ENCODE measurements at places on chromosomes 2 and 18.
A peak's percentile ranks its signal among the peaks of the same experiment; 100 is the strongest.

- DNase-seq, result no peak
- no peaks in the 10 kb centered on the region for H3K27me3 ChIP-seq
- no peak overlapping the region for H3K27ac ChIP-seq
- no peak overlapping the region for H3K4me3 ChIP-seq
- peaks cover 4% of the 10 kb centered on the region for H3K36me3 ChIP-seq
- H3K4me1 ChIP-seq, result no peaks in the 10 kb centered on the region
Observed at GRCh38 chr2:169746240-169746639, 12.6 kb downstream of the KLHL23 start.

DNA sequence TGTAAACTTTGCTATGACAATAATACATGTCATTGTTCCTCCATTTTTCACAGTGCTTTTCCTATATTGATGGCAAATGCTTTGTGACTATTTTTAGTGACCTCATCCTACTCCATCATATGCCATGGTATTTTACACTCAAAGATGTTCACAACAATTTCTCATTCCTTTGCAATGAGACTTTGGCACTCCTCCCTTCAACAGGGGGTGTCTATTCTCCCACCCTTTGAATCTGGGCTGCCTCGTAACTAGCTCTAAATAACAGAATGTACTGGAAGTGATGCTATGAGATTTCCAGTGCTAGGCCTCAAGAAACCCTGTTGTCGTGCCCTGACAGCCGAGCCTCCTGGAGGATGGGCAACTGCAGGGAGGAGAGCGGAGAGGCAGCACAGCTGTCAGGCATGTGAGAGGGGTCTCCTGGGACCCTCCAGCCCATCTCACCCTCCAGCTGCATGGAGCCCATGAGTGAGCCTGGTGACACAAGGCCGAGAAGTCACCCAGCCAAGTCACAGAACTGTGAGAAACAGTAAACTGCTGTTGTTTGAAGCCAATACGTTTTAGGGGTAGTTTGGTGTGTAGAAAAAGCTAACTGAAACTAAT is 103.1 kb upstream of the APCDD1 start:
- H3K27ac ChIP-seq, result no peak overlapping the region
- no peaks in the 10 kb centered on the region for H3K4me1 ChIP-seq
- H3K4me3 ChIP-seq, result no peak overlapping the region

DNA sequence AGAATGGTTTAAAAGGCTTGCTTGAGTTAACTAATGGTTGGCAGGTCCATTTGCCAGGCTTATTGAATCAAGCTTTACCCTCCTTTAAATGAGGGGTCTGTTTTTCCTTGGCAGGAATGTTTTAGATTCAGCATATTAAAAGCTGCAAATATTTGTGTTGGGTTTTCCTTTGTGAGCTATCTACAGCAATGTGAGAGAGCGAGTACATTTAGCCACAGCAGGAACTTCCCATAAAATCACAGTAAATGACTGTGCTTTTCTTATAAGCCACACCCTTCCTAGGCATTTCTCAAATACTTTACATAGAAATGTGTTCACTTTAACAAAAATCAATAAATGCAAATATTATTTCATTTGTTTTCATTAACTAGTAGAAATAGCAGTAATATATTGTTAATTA is 23.9 kb downstream of the CALCRL start:
- H3K27ac ChIP-seq, result no peak overlapping the region
- no peak overlapping the region for H3K4me3 ChIP-seq
- H3K4me1 ChIP-seq, result no peaks in the 10 kb centered on the region
- H3K36me3 ChIP-seq, result no peaks in the 10 kb centered on the region

DNA sequence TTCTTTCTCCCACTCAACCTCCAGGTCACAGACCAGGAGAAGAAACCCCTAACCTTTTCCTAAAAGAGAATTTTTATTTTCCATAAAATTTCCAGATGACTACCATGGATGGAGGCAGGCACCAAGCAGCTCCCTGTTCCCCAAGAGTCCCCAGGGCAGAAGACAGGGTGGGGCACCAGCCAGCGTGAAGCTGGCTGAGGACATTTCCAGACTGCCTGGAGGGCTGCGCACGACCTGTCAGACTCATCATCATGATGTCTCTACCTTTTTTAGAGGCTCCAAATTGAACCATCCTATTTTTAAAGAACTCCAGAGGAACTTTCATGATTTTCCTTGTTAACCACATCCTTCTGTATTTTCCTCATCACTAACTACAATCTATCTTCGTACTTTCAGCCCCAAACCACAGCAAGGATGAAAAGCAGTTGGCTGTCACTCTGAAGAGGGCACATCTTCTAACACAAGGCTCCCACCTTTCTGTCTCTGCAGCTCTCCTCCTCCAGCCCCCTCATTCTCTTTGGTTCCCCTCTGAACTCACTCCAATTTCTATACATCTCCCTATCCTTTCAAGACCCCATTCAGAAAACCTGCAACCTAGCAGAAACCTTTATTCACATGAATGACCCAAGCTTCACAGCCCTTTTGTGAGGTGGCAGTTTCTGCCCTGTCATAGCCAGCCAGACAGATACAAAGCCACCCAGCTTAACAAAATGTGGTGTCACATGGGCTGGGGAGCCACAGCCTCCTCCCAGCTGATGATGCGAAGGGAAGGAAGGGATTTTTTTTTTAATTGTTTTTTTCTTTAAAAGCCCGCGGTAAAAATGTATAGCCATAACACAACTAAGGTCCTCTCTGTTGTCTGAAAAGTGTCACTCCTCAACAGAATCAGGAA is 11.1 kb downstream of the AMMECR1L start:
- no peak for DNase-seq
- H3K27me3 ChIP-seq, result no peaks in the 10 kb centered on the region
- H3K27ac ChIP-seq, result no peak overlapping the region

DNA sequence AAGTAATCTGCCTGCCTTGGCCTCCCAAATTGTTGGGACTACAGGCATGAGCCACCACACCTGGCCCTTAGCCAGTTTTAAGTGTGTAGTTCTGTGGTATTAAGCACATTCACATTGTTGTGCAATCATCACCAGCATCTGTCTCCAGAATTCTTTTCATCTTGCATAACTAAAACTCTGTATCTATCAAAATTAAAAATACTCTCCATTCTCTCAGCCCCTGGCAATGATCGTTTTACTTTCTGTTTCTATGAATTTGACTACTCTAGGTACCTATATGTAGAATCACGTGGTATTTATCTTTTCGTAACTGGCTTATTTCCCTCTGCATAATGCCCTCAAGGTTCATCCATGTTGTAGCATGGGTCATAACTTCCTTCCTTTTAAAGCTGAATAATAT is 45.5 kb upstream of the CAVIN2 start:
- no peaks in the 10 kb centered on the region for H3K4me1 ChIP-seq
- H3K4me3 ChIP-seq, result no peak overlapping the region
- DNase-seq, result no peak
- H3K27ac ChIP-seq, result no peak overlapping the region
- H3K36me3 ChIP-seq, result no peaks in the 10 kb centered on the region
- H3K27me3 ChIP-seq, result no peaks in the 10 kb centered on the region

- DNase-seq, result no peak
- no peak overlapping the region for H3K27ac ChIP-seq
- H3K27me3 ChIP-seq, result no peaks in the 10 kb centered on the region
- H3K36me3 ChIP-seq, result no peaks in the 10 kb centered on the region
Observed at GRCh38 chr18:9658087-9658641, 43.8 kb upstream of the PPP4R1 start.

DNA sequence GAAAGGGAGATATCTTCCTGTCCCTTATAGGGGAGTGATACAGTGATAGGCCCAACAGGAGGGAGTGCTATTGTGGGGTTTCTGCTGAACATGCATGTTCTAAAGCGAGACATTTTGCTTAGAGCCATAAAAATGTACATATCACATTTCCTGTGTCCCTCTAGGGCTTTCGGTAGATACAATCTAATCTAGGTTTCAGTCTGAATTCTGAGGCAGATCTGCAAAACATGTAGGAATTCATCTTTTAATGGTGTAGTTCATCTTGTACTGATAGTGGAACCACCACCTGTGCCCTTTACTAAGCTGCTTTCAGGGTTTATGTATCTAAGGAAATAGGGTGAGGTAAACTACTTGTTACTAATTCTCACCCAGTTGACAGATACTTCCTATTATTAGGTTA is 73.8 kb downstream of the SPTBN1 start:
- no peak for DNase-seq
- peaks cover 5% of the 10 kb centered on the region for H3K4me1 ChIP-seq
- no peaks in the 10 kb centered on the region for H3K36me3 ChIP-seq
- H3K27ac ChIP-seq, result no peak overlapping the region

GRCh38 chr2:194826241-194826640 is 830.8 kb upstream of the SLC39A10 start:
- no peak overlapping the region for H3K4me3 ChIP-seq
- H3K36me3 ChIP-seq, result no peaks in the 10 kb centered on the region
- DNase-seq, result no peak
- H3K27me3 ChIP-seq, result no peaks in the 10 kb centered on the region

DNA sequence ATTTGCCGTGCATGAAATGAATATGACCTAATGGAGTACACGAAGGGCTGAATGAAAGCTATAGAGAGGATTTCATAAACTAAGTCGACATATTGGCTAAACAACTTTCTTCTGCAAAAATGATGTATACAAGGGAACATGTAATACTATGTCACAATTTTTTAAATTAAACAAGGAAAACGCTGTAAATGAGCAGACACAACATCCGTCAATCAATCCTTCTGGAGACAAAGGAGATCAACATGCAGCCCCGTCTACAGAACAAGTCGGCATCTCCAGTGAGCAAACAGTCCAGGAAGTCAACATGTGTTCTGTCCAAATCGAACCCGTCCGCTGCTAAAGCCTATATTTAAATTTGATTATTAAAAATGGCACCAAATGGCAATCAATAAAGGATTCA is 180.8 kb downstream of the TCF4 start:
- H3K36me3 ChIP-seq, result no peaks in the 10 kb centered on the region
- no peak overlapping the region for H3K4me3 ChIP-seq
- H3K4me1 ChIP-seq, result no peaks in the 10 kb centered on the region
- no peaks in the 10 kb centered on the region for H3K27me3 ChIP-seq
- no peak overlapping the region for H3K27ac ChIP-seq
- no peak for DNase-seq

DNA sequence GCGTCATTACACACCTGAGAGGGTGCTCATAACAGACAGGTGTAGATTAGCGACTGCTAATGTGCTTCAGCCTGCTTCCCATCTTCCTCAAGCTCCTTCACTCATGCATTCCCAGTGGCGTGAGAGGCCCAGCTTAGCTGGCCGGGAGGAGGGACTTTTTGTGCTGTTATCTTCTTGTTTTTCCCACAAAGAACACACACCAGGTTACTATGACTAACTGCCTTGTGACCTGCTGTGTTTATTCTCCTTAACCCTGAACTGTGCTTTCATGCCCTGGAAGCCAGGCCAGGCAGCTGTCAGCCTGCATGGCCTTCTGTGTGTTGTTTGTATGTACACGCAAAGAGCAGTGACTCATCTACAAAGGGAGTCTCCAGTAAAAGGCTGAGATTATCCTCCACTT is 143.8 kb downstream of the PIEZO2 start:
- no peaks in the 10 kb centered on the region for H3K36me3 ChIP-seq
- H3K27me3 ChIP-seq, result no peaks in the 10 kb centered on the region
- peak overlapping the region; percentile 49 for H3K27ac ChIP-seq
- no peak for DNase-seq
- peaks cover 6% of the 10 kb centered on the region for H3K4me1 ChIP-seq

DNA sequence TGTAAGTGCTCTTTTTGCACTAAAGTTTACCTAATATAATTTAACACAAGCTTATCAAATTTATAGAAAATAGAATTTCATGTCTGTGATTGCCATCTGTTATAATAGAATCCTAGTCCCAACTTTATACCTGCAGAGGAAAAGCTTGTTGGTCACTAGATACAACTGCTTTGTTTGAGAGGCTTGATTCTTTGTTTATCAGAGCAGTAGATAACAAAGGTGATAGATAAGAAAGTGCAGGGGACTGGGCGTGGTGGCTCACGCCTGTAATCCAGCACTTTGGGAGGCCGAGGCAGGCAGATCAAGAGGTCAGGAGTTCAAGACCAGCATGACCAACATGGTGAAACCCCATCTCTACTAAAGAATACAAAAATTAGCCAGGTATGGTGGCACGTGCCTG is 528.0 kb downstream of the STK39 start:
- H3K27ac ChIP-seq, result no peak overlapping the region
- no peaks in the 10 kb centered on the region for H3K4me1 ChIP-seq

- H3K27me3 ChIP-seq, result no peaks in the 10 kb centered on the region
- no peak overlapping the region for H3K4me3 ChIP-seq
- no peaks in the 10 kb centered on the region for H3K36me3 ChIP-seq
- DNase-seq, result no peak
- no peaks in the 10 kb centered on the region for H3K4me1 ChIP-seq
Observed at GRCh38 chr18:28791101-28791500, 614.2 kb upstream of the CDH2 start.

DNA sequence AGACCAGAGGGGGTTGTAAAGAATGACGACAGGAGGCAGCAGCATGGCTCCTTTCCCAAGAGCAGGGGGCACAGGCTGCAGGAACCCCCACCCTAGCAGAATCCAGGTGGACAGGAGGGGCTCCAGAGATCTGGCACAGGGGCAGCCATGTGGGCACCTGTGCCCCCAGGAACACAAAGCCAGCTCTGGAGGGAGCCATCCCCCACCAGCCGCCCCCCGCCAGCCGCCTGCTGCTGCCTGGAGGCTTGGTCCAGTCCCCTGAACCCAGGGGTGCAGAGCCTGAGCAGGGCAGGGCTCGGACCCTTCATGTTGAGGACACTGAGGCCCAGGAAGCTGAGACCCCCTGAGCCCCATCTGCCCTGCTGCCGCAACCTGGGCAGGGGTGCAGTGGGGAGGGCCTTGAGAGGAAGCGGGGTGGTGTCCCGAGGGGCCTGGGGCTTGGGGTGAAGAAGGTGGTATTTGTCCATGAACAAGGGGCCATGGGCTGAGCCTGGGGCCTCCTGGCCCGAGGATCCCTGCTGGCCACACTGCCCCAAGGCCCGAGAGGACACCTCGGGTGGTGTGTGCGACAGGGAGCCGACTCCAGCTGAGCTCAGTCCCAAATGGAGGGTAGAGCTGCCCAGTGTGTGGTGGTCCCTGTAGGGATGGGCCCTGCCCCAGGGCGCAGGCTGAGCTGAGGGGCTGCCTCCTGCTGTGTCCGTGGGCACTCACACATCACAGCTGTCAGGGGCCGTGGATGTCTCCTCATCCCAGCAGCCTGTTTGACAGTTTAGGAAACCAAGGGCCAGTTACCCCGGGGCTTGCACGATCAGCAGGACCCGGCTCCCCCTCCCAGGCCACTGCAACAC is 39.8 kb upstream of the SNED1 start:
- peak; percentile 32 for DNase-seq
- no peaks in the 10 kb centered on the region for H3K27me3 ChIP-seq
- H3K4me3 ChIP-seq, result no peak overlapping the region
- no peak overlapping the region for H3K27ac ChIP-seq

GRCh38 chr2:7014174-7014640 is 97.0 kb downstream of the RNF144A start:
- H3K36me3 ChIP-seq, result no peaks in the 10 kb centered on the region
- H3K4me3 ChIP-seq, result no peak overlapping the region
- no peak overlapping the region for H3K27ac ChIP-seq

DNA sequence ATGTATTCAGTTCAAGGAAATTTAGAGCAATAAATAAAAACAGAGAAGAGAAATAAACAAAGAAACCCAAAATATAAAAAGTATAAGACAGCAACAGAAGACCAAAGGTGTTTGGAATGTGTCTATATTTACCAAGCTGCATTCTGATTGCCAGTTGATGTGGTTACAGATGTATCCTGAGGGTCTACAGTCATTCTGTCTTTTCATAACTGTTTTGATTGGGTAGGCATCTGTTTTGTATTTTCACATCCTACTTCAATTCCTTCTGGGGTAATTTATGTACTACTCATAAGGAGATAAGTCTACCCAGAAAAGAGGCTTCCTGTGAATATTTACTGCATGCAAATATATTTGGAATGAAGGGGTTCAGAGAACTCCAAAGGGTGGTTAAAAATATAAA is 596.8 kb upstream of the GCFC2 start:
- no peak for DNase-seq
- no peak overlapping the region for H3K4me3 ChIP-seq
- no peaks in the 10 kb centered on the region for H3K27me3 ChIP-seq
- H3K27ac ChIP-seq, result no peak overlapping the region
- no peaks in the 10 kb centered on the region for H3K36me3 ChIP-seq

Measured in liver (tissue), 10 donors.